ENCODE measurements at places on chromosomes 6 and 20.

GRCh38 chr20:33667676-33668465 is 1.1 kb downstream of the ACTL10 start:
- peak; percentile 86 for DNase-seq

DNA sequence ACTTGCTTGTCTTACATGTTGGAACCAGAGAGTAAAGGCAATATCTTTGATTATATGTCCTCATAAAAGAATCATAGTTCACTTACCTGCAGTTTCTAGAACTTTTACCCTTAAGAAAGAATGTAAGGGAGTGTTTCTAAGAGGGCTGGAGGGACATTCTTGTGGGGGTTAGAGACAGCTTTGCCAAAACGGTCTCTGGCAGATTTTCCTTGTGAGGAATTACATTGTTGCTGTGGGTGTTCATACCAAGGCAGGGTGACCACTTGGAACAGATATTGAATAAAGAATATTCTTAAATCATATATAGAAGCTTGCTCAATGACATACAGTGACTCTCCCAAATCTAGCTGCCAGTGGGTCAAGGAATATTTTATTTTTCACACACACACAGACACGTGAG is 517.6 kb upstream of the SOX4 start:
- no peak for DNase-seq

GRCh38 chr6:6407071-6407741 is 86.7 kb upstream of the F13A1 start:
- no peak for DNase-seq

GRCh38 chr6:14375930-14376329 is 258.4 kb downstream of the CD83 start:
- DNase-seq, result no peak

GRCh38 chr6:30042476-30042875 is 18.6 kb upstream of the POLR1H start:
- DNase-seq, result no peak

DNA sequence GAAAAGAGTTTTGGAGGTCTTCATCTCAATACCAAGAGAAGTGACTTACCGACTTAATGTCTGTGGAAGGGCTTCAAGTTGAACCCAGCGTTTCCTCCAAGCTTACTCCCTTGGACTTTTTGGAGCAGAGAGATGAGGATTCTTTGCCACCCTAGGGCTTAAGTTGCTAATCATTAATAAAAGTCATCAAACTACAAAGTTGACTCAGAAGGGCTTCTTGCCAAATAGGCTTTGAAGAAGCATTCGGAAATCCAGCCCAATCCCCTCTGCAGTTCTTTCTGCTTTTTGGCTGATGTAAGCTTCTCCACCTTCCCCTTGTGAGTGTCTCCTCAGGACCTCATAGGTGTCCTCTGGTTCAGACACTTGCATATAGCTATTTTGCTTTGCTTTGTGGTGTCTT is at the start of gene SLC17A3:
SLC17A3 (minus strand) TSS at position 126 of the 400 bp plus-strand sequence. CDS start 5,856 bp downstream, outside the sequence.
- no peak for DNase-seq

- no peak for DNase-seq
Observed at GRCh38 chr6:114431641-114432040, 88.8 kb upstream of the HS3ST5 start.

DNA sequence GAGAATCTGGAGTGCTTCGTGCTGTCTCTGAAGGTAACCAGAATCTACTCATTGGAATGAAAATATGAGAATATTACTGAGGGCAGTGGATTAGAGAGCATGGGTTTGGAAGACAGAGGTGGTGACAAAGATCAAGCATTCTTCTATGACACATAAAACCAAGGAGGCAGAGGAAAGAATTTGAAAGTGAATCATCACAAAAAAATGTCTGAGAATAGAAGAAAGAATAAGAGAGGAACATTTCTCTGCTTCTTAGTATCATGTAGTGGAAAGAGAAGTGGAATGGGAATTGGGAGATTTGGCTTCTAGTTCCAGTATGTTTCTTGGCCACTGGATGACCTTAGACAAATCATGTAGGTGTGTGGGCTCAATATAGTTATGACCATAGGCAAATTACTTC is 474.0 kb downstream of the TFAP2B start:
- DNase-seq, result no peak

DNA sequence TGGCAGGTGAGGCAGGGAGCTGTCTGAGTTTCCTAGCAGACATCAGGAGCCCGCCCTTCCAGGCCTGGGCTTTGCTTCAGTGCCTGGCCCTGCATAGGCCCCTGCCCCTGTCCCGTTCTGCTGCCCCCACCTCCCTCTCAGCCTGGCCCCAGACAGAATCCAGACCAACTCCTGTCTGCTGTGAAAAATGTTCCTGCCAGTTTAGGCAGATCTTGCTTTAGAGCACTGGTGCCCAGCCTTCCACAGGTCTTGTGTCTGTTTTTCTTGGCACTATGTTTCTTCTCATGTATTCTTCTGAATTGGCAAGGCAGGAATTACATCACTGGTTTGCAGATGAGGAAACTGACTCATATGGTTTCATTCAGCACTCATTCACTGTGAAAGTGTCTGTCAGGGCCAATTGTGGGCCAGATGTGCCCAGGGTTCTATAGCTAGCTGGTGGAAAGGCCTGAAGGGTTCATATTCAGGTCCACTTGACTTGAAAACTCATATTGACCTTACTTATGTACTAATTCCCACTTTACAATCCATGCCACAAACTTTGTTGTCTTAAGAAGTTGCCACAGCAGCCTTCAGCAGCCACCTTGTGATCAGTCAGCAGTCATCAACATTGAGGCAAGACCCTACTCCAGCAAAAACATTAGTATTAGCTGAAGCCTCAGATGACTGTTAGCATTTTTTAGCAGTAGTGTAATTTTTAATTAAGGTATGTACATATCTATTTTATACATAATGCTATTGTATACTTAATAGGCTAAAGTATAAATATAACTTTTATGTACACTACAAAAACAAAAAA is 40.5 kb downstream of the HLA-F start:
- DNase-seq, result no peak

DNA sequence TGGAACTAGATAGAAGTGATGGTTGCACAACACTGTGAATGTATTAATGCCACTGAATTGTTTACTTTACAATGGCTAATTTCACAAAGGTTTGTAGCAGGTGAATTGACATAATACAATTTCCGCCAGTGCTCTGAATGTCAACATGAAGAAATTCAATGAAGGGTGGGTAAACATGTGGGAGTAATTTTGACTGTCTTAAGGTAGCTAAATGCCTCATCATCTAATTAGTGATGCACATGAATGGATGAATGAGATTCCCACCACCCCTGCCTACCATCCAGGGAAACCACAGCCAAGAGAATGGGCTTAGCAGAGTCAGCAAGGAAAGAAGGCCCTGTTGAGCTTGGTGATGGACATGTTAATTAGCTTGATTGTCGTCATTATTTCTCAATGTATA is 275.3 kb downstream of the ALDH8A1 start:
- no peak for DNase-seq

- no peak for DNase-seq
Observed at GRCh38 chr6:25579902-25580495, 72.0 kb upstream of the SCGN start.

DNA sequence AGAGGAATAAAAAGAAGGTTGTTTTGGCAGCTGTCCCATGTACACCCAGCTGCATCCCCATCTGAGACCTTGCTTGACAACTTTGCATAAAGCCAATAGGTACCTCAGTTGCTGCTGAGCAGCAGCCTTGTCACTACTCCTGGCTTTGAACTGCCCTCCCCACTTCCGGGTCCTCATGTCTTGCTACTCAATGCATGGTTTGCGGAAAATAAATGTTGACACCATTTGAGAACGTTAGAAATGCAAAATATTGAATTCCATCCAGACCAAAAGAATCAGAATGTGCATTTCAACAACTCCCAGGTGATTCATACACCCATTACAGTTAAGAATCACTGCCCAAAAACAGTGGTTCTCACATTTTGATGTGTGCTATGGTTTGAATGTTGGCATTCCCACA is 32.9 kb downstream of the GPX5 start:
- no peak for DNase-seq

DNA sequence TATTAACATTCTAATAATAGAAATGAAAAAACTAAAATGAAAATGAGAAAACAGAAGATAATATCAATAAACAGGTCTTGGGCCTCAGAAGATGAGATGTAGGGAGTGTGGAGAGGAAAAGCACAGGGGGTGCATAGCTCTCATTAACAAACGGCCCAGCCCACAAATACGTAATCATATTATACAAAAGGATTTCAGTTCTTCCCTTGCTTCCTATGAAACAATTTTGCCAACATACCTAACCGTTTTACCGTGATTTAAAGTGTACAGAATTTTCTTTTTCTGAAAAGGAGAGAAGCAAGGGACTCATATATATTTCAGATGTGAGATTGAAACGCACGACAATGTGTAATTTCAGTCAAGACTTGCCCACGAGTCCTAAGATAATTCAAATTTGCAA is 136.0 kb downstream of the HFE start:
- DNase-seq, result peak; percentile 60

GRCh38 chr6:166820483-166820882 is 135.9 kb downstream of the RNASET2 start:
- DNase-seq, result no peak

DNA sequence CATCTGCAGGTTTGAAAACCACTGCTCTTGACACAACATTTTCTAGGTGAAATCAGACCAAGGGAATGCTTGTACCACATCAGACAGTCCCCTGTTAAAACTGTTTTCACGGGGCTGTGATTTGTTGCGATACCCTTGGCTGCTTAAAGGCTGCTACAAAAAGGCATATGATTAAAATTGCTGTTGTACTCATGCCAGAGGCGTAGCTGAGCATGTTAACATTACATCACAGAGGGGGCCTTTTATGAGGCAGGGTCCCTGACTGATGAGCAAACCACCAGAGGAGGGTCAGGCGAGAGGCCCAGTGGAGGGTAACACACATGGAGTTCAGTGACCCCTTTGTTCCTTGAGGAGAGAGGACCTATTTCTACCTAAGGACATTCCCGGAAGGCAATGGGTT is 70.4 kb upstream of the CDYL start:
- DNase-seq, result no peak

GRCh38 chr6:6405997-6406714 is 85.7 kb upstream of the F13A1 start:
- no peak for DNase-seq

DNA sequence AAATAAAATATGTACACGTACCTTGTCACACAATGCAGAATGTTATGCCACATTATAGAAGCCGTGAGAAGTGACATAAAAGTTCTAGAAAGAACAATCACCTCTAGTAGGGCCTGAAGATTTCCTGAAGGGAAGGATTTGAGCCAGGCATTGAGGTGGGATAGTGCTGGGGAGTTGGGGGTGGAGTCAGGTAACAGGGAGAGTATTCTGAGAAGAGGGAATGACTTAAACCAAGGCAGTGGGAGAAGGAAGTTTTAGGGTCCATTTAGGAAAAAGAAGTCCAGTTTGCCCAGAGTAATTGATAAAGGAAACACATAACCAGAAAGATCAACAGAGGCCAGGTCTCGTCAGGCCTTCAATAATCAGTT is 262.8 kb downstream of the ARHGAP18 start:
- DNase-seq, result no peak

GRCh38 chr6:46511320-46511719 is 20.1 kb upstream of the RCAN2 start:
- no peak for DNase-seq

DNA sequence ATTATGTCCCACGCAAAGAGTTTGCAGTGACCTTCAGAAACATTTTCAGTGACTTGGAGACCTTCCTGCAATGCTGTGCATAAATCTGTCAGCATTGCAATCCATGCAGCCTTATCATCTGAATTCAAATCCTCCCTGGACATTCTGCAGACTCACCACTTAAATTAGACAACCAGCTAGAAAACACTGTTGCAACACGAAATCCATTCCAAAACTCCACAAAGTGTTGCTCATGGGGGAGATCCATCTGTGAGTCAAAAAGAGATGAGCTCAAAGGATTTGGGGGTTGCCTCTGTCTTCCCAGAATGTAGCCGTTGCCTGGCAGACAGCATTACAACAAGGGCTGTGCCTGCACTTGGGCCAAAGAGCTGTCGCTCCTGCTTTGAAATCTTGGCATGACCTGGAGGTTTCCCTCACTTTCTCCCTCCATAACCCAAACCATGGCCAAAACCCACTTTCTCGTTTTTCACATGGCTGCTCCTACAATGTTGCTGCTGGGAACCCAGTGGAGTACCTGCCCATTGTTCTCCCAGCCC is 163.5 kb upstream of the CDYL start:
- DNase-seq, result no peak

GRCh38 chr6:9085709-9086070 is 650.3 kb upstream of the SLC35B3 start:
- DNase-seq, result no peak

GRCh38 chr20:1941226-1941625 is 46.0 kb downstream of the SIRPA start:
- no peak for DNase-seq

DNA sequence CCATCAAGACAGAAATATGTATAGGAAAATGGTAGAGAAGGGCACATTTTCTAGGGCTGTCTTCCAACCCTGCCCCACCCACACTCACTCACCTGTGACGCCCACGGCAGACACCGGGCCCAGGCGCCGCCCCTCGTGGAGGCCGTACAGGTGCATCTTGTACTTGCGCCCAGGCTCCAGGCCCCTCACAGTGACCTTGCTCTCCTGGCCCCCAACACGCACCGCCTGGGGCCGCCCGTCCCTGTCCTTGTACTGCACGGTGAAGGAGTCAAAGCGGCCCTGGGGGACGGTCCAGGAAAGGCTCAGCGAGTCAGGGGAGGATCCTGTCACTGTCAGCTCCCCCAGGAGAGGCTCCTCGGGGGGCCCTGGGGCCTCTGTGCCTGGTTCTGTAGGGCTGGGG is 19.8 kb downstream of the CYP21A2 start:
- no peak for DNase-seq

GRCh38 chr6:98529364-98529763 is 305.0 kb upstream of the POU3F2 start:
- DNase-seq, result no peak

DNA sequence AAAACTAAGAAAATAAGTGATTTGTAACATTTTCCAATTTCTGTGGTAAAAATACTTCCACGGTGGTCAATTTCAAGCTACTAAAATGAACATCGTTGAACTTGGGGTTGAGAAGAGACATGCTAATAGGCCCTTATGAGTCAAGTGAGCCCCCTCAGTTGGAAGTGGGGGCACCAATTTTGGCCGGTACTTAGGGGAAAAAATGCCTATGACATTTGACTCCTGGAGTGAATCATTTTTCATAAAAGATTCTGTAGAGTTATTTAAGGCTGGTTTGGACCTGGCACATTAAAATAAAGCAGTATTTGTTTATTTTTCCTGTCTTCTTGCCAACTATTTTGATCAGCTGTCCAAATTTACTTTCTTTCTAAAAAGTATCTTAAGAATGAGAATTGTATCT is 32.4 kb upstream of the CAP2 start:
- no peak for DNase-seq

Measured in erythroblast (primary cell).